ENCODE measurements at places on chromosomes 12 and 14. TPM values are rescaled to one million over a fixed set of nuclear protein-coding genes. Genes with fewer than 3 reads are reported as not detected.

FAM186B gene
- 0.34 TPM for polyA plus RNA-seq

CLEC7A gene
- polyA plus RNA-seq = 0.43 TPM

PAX9 gene
- not detected for polyA plus RNA-seq

STXBP6 gene
- 2.8 TPM for polyA plus RNA-seq

DNA sequence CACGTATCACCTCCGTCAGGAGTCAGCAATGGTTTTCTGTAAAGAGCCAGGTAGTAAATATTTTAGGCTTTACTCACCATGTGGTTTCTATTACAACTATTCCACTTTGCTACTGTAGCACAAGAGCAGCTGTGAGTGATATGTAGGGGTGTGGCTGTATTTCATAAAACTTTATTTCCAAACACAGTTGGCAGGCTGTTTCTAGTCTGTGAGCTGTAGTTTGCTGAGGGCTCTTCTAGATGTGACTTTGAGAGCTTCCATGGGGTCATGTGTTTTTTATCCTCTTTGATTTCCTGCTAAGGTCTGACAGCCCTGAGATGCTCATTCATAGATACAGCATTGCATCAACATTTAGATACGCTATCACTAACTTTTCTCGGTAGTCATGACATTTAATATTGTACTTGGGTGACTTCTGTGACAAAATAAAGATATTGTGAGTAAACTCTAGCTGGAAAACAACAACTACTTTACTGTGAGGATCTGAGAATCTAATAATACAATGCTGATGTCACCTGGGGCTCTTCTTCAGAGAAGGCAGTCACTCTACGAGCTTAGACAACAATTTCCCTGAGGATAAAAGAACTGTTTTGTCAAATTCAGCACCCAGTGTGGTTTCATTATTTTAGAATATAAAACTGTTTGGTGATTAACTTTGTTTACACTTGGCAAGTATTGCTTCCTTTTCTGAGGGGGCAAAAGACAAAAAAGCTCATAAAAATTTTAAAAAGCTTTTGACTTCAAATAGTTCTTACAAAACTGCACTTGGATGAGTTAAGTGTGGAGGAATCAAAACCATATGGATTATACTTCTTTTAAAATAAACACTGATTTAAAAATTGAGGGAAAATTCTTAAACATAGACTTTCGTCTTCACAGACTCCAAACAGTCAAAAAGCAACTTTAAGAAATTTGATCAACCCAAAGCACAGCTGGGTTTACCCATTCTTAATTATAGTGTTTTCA, 231.2 kb upstream of the DCN start:
- no peak for DNase-seq

- no peak for DNase-seq
Observed at GRCh38 chr14:61930101-61930857, 168.1 kb downstream of the SNAPC1 start.

GRCh38 chr14:85248881-85249635, 280.9 kb upstream of the FLRT2 start:
- no peak for DNase-seq

DNA sequence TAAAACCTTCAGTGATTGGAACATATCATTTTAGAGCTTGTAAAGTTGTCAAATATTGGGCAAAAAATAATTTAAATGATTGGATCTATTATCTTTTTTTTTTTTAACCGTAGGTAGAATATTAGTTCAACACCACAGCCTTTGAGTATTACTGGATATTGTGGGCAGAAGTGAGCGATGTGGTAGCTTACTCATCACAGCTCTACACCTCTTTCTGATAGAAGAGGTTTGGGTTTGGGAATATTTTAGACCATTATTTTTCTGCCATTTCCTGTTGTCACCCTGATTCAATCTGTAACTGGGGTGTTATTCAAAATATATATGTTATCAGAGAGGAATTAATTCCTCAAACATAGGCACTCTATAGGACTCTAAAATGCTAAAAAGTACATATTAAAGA, 34.8 kb upstream of the SLC38A2 start:
- DNase-seq = no peak

GRCh38 chr14:24875991-24876878, 173.7 kb downstream of the STXBP6 start:
- no peak for DNase-seq

GRCh38 chr12:93468008-93468371, 676 bp downstream of the MRPL42 start:
- DNase-seq = no peak

GRCh38 chr12:82651489-82651888, 35.2 kb upstream of the TMTC2 start:
- DNase-seq = no peak

DNA sequence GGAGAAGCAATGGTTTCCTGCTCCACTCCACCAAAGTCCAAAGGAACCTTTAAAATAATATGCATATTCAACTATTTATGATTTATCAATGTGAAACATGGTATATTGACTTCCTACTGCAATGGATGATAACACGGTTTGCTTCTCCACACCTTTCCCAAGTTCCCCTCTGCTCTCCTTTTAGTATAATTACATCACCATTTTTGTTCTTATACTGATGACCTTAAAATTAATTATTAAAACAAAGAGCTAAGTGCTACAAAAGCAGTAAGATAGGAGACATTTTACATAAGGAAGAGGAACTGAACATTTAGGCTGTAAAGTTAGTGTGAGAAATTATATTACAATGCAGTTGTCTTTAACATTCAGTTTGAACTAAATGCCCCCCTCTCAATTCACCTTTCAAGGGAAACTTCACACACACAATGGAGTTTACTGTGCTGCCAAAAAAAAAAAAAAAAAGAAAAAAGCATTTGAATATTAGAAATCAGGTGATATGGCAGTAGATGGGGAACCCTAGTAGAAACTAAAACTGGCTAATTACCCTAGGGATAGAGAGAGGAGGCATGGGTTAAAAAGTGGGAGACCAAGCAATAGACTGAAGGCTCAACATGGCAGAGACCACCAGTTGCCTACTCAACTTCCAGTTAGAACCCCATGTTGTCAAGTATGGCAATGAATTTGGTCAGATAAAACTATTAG, 37.1 kb upstream of the STK38L start:
- no peak for DNase-seq

Data from kidney (tissue), 22 donors.